ENCODE measurements at places on chromosomes 2 and 18.

DNA sequence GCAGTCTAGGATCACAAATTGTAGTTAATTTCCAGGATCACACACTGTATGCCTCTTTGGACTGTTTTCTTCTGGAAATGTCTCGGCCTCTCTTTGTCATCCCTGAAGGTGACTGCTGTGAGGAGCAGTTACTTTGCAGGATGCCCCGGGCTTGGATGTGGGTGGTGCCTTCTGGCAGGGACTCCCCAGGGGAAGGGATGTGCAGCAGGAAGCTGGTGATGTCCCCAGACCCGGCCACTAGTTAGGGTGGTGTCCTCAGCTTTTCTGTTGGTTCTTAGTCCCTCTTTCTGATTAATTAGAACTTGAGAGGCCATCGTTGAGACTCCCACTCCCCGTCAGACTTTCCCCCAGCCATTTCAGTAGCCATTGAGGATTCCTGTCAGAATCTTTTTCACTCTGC is 286.6 kb upstream of the HDAC4 start:
- DNase-seq: no peak

DNA sequence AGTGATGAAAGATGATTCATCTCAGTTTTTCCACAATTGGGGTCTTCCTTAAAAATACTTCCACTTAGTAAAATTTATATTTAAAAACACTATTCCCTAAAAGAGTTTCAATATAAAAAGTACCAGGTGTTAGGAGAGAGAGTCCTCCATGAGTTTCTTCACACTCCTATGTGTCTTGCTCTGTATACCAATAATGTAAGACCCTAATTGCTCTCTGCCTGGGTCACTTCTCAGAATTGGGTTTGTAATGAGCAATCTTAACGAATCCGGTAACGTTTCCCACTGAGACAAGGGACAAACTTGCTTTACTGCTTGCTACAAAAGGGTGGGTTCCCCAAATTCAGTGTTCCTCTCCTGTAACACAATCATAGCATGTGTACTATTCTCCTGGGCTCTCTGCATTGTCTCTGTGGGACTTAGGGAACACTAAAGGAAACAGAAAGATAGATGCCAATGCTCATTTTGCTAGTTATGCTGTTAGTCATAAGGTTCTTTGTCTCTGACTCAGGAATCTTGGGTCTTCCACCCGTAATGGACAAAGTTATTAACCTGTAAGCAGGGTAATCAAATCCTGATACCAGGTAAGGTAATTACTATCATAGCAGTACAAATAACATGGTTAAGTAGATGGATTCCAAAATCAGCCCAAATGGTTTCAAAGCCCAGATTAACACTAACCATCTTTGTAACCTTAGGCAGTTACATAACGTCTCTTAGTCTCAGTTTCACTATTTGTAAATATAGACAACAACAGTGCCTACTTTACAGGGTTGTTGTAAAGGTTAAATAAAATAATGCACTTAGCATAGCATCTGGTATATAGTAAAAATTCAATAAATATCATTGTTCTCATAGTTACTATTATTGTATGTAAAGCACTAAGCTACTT is 46.3 kb downstream of the ITSN2 start:
- no peak for DNase-seq

- no peak for DNase-seq
These were observed 70.7 kb downstream of the NEDD4L start for GRCh38 chr18:58114766-58115165.

- no peak for DNase-seq
These were observed 2.1 kb upstream of the TRABD2A start for GRCh38 chr2:84882775-84883550.

DNA sequence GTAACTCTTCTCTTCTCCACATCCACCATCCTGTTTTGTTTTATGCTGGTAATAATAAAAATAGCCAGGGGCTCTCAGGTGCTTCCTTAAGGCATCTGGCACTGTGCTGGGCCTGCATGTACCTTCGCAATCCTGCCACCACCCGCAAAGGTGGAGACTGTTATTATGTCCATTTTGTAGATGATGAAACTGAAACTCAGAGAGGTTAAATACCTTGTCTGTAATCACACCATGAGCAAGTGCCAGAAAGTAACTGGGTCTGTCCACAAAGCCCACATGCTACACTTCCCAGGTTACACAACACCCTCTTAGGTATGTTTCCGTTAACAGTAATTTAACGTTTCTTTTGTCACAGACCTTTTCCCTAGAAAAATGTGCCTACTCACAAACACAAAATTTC is 27.0 kb downstream of the NRP2 start:
- no peak for DNase-seq

GRCh38 chr18:32048507-32049091 is 30.0 kb downstream of the RNF125 start:
- no peak for DNase-seq

- DNase-seq: no peak
These were observed 54.7 kb downstream of the CMPK2 start for GRCh38 chr2:6810961-6811360.

DNA sequence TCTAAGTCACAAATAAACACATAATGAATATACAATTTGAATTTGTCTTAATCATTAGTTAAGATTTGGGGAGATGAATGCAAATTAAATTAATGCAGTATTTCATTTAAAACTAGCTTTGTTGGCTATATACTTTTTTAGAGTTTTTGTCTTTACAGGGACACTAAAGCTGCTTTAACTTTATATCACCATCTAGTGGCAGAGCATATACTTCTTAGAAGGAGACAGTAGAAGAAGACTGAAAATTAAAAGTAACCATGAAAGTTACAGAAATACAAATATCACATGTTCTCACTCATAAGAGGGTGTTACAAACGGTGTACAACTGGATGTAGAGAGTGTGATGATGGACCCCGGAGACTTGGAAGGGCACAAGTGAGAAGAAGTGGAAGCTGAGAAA is 268.3 kb upstream of the NETO1 start:
- no peak for DNase-seq

DNA sequence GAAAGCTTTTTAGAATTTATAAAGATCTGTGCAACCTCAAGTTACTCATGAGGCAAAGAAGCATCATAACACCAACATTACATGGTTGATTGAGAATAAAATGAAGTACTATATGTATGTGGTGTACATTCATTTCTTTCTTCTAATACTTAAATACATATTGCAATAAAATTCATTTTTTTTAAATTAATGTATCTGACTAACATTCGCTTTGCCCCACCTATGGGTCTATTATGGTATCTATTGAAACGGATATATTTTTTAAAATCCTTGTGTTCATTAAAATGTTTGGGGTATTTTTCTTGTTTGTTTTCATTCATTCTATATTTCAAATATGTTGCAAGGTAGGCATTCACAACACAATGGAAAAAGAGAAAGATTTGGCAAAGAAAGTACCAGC is 237.5 kb downstream of the DSEL start:
- DNase-seq: no peak

- no peak for DNase-seq
These were observed 37.0 kb upstream of the PKDCC start for GRCh38 chr2:42010743-42011298.

DNA sequence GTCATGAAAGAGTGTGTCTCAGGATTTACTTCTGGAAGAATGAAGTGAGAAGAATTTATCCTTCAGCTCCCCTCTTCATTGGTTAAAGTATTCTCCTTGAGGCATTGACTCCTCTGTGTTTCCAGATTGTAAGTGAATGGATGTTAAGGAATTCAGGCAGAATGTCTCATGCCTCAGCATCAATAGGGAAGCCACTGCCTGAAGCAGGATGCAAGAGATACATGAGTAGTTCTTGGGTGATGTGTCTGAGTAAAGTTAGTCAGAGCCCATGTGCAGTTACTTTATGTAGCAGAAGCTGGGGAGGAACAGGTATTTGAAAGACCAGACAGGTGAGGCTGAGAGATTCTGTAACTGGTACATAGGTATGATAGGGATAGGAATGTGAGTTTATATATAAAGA is 34.0 kb upstream of the TMEFF2 start:
- no peak for DNase-seq

DNA sequence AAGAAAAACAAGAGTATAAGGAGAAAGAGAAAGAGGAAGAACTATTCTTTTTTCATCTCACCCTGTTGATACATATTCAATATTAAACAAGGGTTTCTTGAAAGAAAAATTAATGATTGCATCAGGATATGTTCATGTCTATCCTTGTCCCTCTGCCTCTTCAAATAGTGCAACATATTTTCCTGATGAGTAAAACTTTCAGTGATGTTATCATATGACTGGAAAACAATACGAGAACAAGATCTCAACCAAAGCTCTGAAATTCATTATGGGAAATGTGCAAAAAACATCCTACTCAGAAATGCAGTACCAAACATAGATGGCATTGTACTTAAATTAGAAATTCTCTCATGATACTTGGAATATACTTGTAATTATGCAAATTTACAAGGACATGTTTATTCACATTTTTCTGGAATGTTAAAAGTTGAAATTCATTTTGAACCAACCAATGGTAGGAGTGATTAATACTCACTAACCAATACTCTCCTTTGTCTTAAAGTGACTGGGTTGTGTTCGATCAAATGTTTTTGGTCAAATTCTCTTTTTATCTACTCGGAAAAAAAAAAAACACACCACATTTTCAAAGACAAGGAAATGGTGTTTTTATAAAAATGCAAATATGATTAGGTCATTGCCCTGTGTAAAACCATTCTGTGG is 148.9 kb upstream of the GULP1 start:
- DNase-seq: no peak

DNA sequence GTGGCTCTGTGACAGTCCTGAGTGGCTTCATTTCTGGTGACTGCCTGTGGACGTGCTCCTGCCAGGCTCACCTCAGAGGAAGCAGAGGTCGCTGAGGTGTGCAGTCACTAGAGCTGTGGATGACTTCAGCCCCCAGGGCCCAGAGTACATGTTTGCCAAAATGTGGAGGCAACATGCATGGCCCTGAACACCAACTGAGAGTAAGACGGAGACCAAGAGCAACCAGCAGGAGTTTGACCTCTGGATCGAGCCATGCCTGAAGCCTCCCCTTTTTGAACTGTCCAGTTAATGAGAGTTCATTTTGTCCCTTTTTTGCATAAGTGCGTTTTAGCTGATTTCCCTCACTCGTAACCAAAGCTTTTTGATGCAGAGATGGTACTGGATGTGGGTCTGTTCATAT is 184.9 kb downstream of the RTP5 start:
- DNase-seq: no peak

GRCh38 chr18:32478807-32479206 is 8.1 kb upstream of the GAREM1 start:
- no peak for DNase-seq

DNA sequence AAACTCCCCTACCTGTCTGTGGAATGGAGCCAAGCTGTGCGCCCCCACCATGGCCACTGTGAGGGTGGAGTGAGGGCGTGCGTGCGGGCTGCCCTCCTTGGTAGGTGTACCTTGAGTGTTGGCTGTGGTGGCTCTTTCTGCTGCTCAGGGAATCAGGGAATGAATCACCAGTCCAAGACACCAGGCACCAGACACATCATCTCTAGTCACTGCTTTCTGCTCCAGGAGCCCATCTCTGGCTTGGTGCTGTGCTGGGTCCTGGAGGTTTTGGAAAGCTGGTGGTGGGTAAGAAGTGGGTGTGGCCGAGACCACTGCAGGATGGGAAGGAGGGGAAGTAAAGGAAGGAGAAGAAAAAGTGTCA is 209.9 kb downstream of the SEPTIN10 start:
- DNase-seq: no peak

- no peak for DNase-seq
These were observed 147.5 kb downstream of the NCKAP5 start for GRCh38 chr2:133420788-133421187.

DNA sequence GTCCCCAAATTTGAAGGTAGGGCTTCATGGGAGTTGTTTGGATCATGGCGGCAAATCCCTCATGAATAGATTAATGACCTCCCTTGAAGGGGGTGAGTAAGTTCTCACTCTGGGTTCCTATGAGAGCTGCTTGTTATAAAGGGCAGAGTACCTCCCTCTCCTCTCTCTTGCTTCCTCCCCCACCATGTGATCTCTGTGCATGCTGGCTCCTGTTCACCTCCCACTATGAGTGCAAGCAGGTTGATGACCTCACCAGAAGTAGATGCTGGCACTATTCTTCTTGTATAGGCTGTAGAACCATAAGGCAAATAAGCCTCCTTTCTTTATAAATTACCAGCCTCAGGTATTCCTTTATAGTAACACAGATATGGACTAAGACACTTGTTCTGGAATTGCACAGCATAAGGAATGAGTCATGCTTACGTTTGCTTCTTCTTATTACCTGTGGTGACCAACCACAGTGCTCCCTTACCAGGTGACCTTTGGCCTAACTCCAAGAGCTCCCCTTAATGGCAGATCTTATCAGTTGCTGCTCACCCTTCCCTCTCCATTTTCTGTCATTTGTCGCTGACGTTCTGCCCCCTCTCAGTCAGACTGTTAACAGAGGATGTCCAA is 559.5 kb upstream of the GCFC2 start:
- no peak for DNase-seq

DNA sequence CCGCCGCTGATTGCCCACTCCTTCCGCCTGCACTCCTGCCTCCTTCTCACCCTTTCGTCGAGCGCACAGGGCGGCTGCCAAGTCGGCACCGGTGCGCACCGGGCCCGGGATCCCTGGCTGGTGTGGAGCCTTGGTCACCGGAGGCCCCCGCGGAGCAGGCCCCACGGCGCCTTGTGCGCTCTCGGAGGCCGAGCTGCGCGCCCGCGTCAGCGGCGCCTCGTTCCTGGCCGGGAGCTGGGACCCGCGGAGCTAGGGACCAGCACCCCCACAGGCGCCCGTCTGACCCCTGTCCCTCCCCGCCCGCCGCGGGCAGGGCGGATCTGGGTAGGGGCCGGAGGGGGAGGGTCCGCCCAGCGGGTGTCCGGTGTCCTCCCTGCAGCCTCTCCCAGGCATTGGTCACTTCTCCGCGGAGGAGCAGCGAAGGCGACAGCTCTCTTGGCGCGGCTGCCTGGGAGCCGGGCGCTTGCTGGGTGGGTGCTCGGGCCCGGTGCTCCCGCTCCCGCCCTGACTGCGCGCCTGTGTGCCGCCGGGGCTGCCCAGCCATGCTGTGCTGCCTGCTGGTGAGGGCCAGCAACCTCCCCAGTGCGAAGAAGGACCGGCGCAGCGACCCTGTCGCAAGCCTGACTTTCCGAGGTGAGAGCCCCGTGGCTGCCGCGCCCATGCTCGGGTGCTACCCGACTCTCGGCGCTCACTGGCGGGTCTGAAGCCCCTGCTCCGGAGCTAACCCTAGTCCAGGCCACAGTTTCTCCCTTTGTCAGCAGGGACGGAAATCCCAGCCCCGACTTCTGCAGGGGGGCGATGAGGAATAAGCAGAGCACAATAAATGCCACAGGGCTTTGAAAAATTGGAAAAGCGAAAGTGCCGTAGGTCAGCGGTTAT is 13.2 kb downstream of the DYSF start:
- peak; percentile 85 for DNase-seq

GRCh38 chr2:99141110-99142108 is at the start of gene C2orf15:
C2orf15 (plus strand) TSS chr2:99141707; CDS start chr2:99150559, 8,852 bp downstream.
- peak; percentile 97 for DNase-seq

Data from SK-N-SH (cell line).